ENCODE measurements at places on chromosomes 5 and 9. TPM values are rescaled to one million over a fixed set of nuclear protein-coding genes. Genes with fewer than 3 reads are reported as not detected.

DNA sequence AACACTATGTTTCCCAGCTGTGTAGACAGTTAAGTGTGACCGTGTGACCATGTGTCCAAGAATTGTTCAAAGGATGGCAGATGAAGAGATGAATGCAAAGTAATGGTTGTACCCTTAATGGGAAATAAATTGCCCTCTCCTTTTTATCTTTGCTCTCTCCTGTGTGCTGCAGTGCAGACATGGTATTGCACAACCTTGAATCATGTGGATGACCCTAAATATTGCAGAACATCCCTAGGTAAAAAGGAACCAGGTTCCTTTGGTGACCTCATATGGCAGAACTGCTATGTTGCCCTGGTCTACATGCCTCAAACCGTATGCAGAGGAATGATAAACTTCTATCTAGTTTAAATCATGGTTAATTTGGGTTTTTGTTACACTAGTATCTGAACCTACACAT is 81.7 kb upstream of the CTNND2 start:
- no peak overlapping the region for H3K27ac ChIP-seq
- no peaks in the 10 kb centered on the region for H3K4me1 ChIP-seq
- no peak overlapping the region for H3K4me3 ChIP-seq
- H3K27me3 ChIP-seq: no peaks in the 10 kb centered on the region

DNA sequence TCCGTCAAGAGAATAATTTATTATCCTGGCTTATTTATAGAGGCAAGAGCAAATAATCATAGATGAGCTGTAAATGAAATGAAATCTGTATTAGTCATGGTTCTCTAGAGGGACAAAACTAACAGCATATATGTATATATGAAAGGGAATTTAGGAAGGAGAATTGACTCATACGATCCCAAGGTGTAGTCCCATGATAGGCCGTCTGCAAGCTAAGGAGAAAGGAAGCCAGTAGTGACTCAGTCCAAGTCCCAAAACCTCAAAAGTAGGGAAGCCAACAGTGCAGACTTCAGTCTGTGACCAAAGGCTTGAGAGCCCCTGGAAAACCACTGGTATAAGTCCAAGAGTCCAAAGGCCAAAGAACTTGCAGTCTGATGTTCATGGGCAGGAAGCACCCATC is 515.9 kb upstream of the CYLC2 start:
- H3K4me1 ChIP-seq: no peaks in the 10 kb centered on the region
- no peaks in the 10 kb centered on the region for H3K36me3 ChIP-seq
- no peaks in the 10 kb centered on the region for H3K27me3 ChIP-seq
- no peak overlapping the region for H3K4me3 ChIP-seq

- H3K27me3 ChIP-seq: no peaks in the 10 kb centered on the region
- no peak for DNase-seq
- no peak overlapping the region for H3K27ac ChIP-seq
- H3K4me3 ChIP-seq: no peak overlapping the region
- H3K4me1 ChIP-seq: no peaks in the 10 kb centered on the region
Observed at GRCh38 chr5:95655575-95655974, 9.0 kb downstream of the RFESD start.

The NR6A1 gene
- 9.9 TPM for total RNA-seq

The CNTFR gene
- not detected for total RNA-seq

All from HCT116 (cell line).